Neural crest cell (in vitro differentiated cells): ENCODE measurements at places on chromosomes 3 and 15.

DNA sequence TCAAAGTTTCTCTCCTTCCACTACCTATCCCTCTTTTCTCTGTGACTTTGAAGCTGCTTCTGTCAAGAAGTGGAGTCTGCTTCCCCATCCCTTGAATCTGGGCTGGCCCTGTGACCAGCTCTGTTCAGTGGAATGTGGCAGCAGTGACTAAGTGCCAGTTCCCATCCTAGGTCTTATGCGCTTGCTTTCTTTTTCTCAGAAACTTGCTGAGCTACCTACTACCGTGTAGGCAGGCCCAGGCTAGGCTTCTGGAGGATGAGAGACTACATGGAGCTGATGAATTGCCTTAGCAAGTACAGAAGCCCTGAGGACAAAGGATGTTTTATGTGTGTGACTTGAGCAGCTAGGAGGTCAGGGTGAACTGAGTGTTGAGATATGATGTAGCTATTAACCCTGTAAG, 123.2 kb downstream of the PDCD6IP start:
- DNase-seq: no peak

GRCh38 chr15:42688301-42688700, 48.6 kb downstream of the CDAN1 start:
- DNase-seq: no peak

DNA sequence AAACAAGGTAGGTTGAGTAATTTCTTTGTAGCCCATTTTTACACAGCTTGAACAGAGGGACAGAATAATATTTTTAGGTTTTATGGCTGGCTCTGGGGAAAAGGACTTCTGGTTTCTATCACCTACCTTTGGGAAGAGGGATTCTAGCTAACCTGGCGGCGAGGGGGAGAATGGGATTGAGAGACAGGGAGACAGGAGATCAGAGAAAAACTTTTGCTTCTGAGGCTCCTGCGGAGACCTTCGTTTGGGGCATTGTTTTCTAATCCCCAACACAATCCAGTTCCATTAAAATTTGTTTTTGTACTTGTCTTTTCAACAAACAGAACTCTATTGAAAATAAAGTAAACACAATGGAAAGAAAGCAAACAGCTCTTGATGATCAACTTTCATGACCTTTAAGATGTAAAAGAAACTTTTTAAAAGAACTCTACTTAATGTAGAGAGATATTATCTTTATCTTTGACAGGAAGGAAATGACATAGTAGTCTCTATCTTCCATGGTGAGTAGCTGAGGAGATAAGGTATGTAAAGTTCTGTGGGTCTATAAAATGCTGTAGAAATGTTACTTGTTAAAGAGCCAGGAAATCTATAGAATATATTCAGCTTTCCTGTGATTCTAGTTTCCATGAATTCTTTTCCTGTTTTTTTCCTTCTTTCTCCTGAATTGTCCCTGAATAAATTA, 37.0 kb upstream of the P2RY1 start:
- no peak for DNase-seq

GRCh38 chr15:53586799-53587198, 172.7 kb downstream of the WDR72 start:
- DNase-seq: peak; percentile 52

- no peak for DNase-seq
Measured at GRCh38 chr3:117622171-117622841, 912.7 kb downstream of the TUSC7 start.

- DNase-seq: no peak
Measured at GRCh38 chr3:126025116-126025729, 56.2 kb downstream of the ROPN1B start.

GRCh38 chr3:136950623-136951022, 7.2 kb upstream of the IL20RB start:
- DNase-seq: no peak

- no peak for DNase-seq
Measured at GRCh38 chr3:31508452-31509146, 24.1 kb upstream of the STT3B start.

DNA sequence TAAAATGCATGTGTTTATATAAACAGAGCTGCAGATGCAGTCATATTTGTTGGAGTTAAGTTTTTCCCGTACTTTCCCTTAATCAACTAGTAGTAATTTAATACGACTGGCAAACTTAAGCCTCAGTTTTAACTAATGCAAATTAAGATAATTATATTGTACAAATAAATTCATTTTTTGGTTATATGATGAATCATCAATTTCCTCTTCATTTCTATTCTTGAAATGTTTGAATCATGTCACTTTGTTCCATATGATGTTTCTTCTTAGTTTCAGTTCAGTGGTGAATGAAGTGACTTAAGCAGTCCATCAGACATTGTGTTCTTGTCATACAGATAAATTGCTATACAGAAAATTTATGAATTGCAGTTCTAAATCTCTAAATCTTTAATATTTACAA, 1361.2 kb upstream of the EPHA6 start:
- no peak for DNase-seq

- DNase-seq: no peak
Measured at GRCh38 chr3:59256230-59256629, 206.4 kb upstream of the CFAP20DC start.

- no peak for DNase-seq
Measured at GRCh38 chr3:83092521-83093221, 1331.2 kb upstream of the GBE1 start.

- DNase-seq: no peak
Measured at GRCh38 chr3:82707035-82707434, 945.6 kb upstream of the GBE1 start.

DNA sequence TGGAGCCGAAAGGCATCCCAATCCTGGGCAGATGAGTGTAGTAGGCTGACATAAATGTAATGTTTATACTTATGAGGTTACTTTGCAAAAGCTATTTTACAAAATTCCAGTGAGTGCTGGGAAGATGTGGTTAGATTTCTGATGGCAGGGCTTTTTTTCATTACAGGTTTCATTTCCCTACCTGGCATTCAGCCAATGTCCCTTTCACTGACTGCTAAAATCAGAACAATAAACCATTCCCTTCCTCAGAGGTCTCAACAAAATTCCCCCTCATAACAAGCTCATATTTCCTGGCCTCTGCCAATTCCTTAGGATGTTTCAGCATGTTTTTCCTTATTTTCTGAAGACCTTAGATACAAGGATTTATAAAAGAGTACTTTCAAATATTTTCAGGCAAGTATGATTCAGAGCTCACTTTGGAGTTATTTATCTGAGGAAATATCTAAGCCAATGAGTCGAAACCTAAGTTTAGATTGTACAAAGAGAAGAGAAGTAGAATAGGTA, 40.9 kb upstream of the CCDC80 start:
- no peak for DNase-seq

DNA sequence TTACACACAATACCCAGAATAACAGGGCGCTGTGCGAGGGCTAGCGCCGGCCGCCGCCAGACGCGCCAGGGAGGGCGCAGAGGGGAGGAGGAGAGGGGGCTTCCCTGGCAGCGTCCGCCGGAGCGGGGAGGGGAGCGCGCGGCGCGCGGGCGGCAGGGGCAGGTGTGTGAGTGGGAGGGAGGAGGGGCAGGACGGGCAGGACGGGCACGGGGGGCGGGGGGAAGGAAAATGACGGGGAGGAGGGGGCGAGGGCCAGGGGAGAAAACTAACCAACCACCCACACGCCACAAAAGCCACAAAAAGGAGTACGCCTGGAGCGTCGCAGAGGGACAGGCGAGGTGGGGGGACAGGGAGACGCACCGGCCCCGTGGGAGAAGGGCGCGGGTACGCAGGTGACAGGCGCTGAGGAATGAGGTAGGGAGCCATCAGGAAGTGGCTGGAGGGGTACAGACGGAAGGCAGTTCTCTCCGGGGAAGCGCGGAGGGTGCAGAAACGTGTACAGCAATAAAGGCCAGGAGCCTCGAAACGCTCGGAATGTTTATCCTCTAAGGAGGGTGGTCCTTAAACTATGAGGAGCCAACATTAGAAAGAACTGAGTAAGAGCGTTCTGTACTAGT, 610 bp upstream of the SATB1 start:
- no peak for DNase-seq

- no peak for DNase-seq
Measured at GRCh38 chr3:169305460-169305859, 358.1 kb downstream of the MECOM start.

- no peak for DNase-seq
Measured at GRCh38 chr15:43826029-43826507, 734 bp upstream of the WDR76 start.

DNA sequence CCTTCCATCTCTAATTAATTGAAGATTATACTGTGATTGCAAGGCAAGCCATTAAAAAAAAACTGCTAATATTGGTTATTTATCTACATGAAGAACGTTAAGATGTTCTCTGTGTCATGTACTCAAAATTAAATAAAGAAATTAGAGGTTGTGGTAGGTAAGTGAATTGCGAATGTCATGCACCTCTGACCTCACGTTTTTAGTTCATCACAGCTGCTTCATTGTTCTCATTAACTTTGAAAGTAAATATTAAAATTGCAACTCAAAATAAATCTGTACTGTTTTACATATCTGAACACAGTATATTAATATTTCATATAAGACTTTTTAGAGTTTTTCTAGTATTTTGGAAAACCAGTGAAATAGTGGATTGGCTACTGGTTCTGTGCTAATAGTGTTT, 94.0 kb downstream of the KLHL25 start:
- no peak for DNase-seq

DNA sequence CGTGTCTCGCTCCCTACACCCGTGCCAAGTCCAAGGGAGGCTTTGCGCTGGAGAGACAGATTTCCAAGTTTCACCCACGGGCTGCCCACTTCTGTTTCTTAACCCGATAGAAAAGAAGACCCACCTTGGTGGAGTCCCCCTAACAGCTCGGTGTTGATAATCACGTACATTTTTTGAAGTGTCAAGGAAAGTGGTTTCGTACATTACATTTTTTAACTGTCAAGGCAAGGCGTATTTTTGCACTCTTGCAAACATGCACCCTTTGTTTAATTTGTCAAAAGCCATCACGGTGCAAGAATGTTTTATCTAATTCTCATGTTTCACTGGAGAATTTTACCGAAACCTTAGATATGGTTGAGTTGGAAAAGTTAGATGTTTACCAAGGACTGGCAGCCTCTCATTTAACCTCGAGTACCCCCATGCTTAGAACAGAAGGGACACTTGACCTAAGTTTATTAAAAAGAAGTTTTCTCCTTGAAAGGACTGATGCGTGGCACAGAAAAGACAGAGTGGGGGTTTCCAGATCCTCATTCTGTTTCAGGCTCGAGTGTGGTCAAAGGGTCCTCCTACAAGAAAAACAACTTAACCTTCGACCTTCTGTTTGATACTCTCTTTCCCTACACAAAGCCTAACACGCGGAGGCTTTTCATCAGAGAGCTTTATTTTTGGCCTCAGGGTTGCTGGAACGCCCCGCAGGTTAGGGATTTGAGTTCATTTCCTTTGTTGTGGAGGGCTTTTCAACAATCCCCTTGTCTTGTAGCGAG, 882 bp downstream of the GXYLT2 start:
- DNase-seq: peak; percentile 40

GRCh38 chr3:52088445-52089367, 32.3 kb upstream of the DUSP7 start:
- DNase-seq: peak; percentile 22

DNA sequence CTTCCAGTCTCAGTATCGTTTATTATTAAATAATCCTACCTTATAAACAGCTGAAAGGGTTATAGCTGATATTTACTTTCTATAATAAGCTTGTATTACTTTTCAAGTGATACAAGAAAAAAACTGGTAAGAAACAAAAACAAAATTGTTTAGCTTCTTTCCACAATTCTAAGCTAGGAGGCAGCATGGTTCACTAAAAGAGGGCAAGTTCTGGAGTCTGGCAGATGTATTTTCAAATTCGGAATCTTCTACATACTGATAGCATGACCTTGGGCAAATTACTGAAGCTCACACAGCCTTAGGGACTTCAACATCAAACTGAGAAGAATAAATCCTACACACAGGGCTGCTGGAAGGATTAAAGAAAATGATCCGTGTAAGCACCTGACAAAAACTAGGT, 15.4 kb downstream of the C15orf62 start:
- DNase-seq: no peak
